Fibroblast of lung (primary cell): ENCODE measurements at places on chromosomes 4 and X. TPM values are rescaled to one million over a fixed set of nuclear protein-coding genes. Genes with fewer than 3 reads are reported as not detected.

DNA sequence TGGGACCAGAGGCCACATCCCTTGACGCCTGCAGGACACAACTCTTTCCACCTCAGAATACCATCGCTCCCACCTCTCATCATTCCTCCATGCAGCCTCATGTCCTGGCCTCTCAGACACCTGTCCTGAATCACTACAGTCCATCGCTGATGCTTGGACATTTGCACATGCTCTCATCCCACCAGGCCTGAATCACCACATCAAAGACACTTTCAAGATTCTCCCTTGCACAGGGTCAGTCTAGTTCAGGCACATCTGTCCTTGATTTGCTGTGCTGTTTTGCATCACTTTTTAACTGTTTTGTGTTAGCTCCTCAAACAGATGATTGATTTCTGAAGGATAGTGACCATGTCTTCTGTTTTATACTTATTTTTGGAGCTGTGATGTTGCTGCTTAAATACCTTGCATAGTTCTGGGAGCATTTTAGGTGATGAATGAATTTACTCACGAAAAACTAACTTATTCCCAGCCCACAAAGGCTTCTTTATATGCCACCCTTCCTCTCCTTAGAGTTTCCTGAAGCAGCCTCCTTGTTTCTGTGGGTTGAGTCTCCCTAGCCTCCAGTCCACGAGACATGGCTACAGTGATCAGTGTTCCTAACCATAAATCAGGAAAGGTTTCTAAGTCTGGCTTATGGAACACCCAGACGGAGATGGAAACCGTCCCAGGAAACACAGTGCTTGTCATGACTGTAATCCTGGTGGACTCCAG lies 2.6 kb downstream of the FAM114A1 start:
- H3K36me3 ChIP-seq: peaks cover 4% of the 10 kb centered on the region
- H3K4me3 ChIP-seq: no peak overlapping the region
- H3K27ac ChIP-seq: peak overlapping the region; percentile 19
- H3K4me1 ChIP-seq: peaks cover 17% of the 10 kb centered on the region
- H3K27me3 ChIP-seq: no peaks in the 10 kb centered on the region

DNA sequence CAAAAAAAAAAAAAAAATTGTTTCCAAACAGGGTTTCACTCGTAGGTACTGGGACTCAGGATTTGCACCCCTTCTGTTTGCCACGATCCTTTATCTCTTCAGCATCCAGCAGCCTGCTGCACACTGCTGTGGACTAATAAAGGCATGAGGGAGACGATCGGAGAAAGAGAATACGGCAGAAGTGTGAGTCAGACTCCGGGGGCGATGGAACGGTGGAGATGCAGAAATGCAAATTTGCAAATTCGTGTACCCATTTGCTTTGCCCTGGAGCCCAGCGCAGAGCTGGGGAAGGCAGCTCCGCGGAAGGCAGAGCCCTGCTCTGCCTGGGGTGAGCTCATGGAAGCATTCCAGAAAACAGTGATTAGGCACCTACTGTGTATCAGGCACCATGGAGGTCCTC lies 270.3 kb downstream of the ASMT start:
- no peak overlapping the region for H3K4me3 ChIP-seq
- DNase-seq: no peak
- no peak overlapping the region for H3K27ac ChIP-seq
- H3K36me3 ChIP-seq: no peaks in the 10 kb centered on the region
- no peaks in the 10 kb centered on the region for H3K4me1 ChIP-seq

GRCh38 chr4:169098054-169098497 lies 88.0 kb upstream of the CBR4 start:
- DNase-seq: no peak
- no peak overlapping the region for H3K27ac ChIP-seq
- H3K27me3 ChIP-seq: no peaks in the 10 kb centered on the region
- H3K4me1 ChIP-seq: peaks cover 2% of the 10 kb centered on the region
- no peak overlapping the region for H3K4me3 ChIP-seq
- H3K36me3 ChIP-seq: peaks cover 1% of the 10 kb centered on the region

DNA sequence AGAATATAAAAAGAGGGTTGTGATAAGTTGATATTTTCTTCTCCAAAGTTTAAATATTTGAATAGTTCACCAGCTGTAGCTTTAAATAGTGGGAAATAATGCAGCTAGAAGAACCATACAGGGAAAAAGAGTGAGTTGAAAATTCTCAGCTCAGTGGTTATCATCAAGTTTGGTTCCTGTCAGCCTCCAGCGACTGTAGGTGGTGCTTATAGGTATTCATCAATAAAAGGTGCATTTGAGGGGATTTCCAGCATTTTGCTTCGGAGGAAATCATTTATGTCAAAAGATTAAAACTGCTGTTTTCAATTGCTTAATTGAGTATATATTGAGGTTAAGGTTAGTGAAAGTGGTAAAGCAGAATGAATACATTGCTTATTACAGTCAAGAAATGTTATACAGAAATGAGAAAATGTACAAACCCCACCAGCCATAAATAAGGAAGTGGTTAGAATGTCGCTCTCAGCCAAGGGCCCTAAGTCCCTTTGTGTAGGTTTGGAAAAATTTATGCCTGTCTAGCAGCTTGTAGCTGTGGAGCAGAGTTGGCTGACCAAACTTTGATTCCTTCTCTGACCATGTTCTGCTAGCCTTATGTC lies 532.9 kb upstream of the FTHL17 start:
- no peaks in the 10 kb centered on the region for H3K4me1 ChIP-seq
- no peak overlapping the region for H3K4me3 ChIP-seq
- H3K27ac ChIP-seq: no peak overlapping the region
- no peaks in the 10 kb centered on the region for H3K27me3 ChIP-seq

- no peak overlapping the region for H3K27ac ChIP-seq
- no peak for DNase-seq
- H3K27me3 ChIP-seq: no peaks in the 10 kb centered on the region
- no peak overlapping the region for H3K4me3 ChIP-seq
These were observed 150.2 kb downstream of the RRAGB start for GRCh38 chrX:55867708-55868107.

- no peaks in the 10 kb centered on the region for H3K4me1 ChIP-seq
- no peak overlapping the region for H3K4me3 ChIP-seq
- DNase-seq: no peak
- no peaks in the 10 kb centered on the region for H3K36me3 ChIP-seq
- no peaks in the 10 kb centered on the region for H3K27me3 ChIP-seq
These were observed 25.1 kb downstream of the UGT2B4 start for GRCh38 chr4:69470561-69470960.

DNA sequence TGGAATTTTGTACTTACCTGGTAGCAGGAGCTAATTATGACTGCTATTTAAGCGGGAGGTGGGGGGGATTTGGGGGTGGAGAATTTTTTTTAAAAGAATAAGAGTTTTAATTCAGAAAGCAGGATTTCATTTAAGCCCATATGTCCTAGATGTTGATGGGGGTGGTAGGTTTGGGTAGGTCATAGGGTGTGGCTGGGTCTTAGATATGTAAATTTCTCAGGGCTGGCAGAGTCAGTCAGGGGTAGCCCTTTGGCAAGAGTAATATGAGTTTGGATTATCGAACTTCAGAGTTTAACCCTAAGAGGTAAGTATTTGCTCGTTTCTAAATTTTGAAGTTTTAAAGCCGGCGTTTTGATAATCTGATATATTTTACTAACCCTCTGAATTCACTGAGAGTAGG lies 35.2 kb upstream of the COX18 start:
- H3K36me3 ChIP-seq: peaks cover 8% of the 10 kb centered on the region
- no peak overlapping the region for H3K27ac ChIP-seq
- no peaks in the 10 kb centered on the region for H3K4me1 ChIP-seq
- DNase-seq: no peak
- no peaks in the 10 kb centered on the region for H3K27me3 ChIP-seq

DNA sequence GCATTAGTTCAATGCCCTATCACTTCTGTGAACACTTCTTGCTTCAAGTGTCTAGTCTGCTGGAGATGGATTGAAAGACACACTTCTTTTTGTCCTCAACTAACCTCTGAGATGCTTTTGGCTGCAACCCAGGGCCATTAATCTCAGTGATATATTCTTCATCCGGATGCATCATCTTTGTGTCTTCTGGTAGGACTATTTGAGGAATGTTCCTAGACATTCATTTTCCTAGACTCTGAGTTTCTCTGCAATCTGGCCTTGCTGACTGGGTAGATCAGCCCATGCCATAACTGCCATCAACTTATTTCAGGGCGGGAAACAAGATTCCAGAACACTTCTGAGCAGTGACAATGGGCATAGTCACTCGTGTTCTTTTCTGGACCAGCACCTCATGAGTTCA lies 329.4 kb downstream of the PDGFC start:
- H3K36me3 ChIP-seq: no peaks in the 10 kb centered on the region
- H3K4me3 ChIP-seq: no peak overlapping the region
- peaks cover 6% of the 10 kb centered on the region for H3K4me1 ChIP-seq
- no peak overlapping the region for H3K27ac ChIP-seq

DNA sequence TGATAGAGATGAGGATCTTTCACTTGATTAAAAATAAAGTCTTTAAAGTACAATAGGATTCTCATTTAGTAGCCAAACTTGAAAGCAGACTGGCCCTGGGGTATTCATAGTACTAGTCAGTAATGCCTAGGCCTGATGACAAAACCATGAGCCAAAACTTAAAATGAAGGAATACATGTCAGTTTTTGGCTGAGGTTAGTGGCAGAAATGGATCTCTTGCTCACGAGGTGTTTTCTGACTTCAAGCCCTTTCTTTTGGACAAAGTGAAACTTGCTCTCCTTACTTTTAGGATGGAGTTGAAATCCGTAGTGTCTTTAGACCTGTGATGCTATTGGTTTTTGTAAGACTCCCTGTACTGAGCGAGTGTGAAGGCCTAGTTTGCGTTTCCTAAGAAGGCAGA lies 157.7 kb downstream of the CCNG2 start:
- DNase-seq: no peak
- no peak overlapping the region for H3K27ac ChIP-seq
- H3K4me3 ChIP-seq: no peak overlapping the region
- no peaks in the 10 kb centered on the region for H3K4me1 ChIP-seq
- no peaks in the 10 kb centered on the region for H3K36me3 ChIP-seq

DNA sequence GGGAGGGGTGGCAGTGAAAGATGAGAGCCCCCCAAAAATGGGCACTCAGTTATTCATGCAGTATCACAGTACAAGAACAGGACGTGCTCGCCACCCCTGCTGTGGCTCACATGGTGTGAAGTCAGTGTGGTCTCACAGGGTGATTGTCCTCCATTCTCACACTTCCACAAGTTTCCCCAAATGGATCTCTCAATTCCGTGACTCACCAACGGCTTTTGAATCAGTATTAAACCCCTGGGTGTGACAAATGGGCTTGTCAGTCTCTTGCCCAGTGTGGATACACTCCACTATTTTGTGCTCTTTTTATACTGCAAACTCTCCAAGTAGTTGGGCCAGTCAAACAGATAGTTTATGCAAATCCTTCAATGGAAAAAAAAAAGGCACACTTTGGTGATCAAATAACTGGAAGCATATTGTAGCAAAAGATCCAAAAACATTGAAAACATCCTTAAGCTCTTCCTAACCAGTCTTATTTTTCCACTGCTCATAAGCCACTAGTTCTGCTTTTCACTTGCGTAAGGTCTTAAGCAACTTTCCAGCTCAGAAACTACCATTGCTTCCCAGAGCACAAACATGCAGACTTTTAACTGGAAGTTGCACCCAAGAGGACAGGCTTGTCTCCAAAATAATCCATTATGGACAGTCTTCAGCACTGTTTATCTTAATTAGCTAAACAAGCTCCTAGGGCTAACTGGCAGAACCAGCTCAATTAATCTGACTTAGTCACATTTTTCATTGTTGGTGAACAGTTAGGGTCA lies 365.7 kb downstream of the PPP3CA start:
- peak; percentile 81 for DNase-seq
- no peak overlapping the region for H3K4me3 ChIP-seq
- no peaks in the 10 kb centered on the region for H3K4me1 ChIP-seq
- H3K36me3 ChIP-seq: no peaks in the 10 kb centered on the region
- H3K27me3 ChIP-seq: no peaks in the 10 kb centered on the region

- H3K27me3 ChIP-seq: no peaks in the 10 kb centered on the region
- no peaks in the 10 kb centered on the region for H3K36me3 ChIP-seq
- H3K4me3 ChIP-seq: no peak overlapping the region
- H3K27ac ChIP-seq: no peak overlapping the region
These were observed 75.2 kb downstream of the IL1RAPL2 start for GRCh38 chrX:104641176-104641575.

- H3K27ac ChIP-seq: no peak overlapping the region
- H3K4me1 ChIP-seq: no peaks in the 10 kb centered on the region
- DNase-seq: peak; percentile 1
- no peaks in the 10 kb centered on the region for H3K27me3 ChIP-seq
- no peak overlapping the region for H3K4me3 ChIP-seq
These were observed 569.4 kb downstream of the GABRG1 start for GRCh38 chr4:45554423-45554822.

GRCh38 chrX:2547736-2548135 lies 47.0 kb upstream of the DHRSX start:
- H3K4me1 ChIP-seq: no peaks in the 10 kb centered on the region
- DNase-seq: no peak
- no peaks in the 10 kb centered on the region for H3K27me3 ChIP-seq
- H3K4me3 ChIP-seq: no peak overlapping the region
- no peak overlapping the region for H3K27ac ChIP-seq

- no peaks in the 10 kb centered on the region for H3K27me3 ChIP-seq
- no peaks in the 10 kb centered on the region for H3K4me1 ChIP-seq
- H3K4me3 ChIP-seq: no peak overlapping the region
These were observed 17.8 kb downstream of the TMEM192 start for GRCh38 chr4:165094873-165095272.

GRCh38 chr4:94455081-94455480 lies 3.3 kb downstream of the PDLIM5 start:
- DNase-seq: peak; percentile 86
- no peak overlapping the region for H3K4me3 ChIP-seq

Gene CENPI
- total RNA-seq: 4.9 and 11.2 TPM in 2 replicates

Gene VCX3A
- total RNA-seq: not detected in 2 replicates

Gene GAGE13
- total RNA-seq: not detected in 2 replicates

Gene IGBP1
- total RNA-seq: 81.1 and 154 TPM in 2 replicates

Gene VEGFD
- total RNA-seq: 2.0 and 2.1 TPM in 2 replicates
